ENCODE measurements at places on chromosomes 1 and 21.

GRCh38 chr1:31216016-31216415 lies 23.7 kb downstream of the NKAIN1 start:
- DNase-seq = no peak

GRCh38 chr1:3729594-3730542 lies 22.4 kb upstream of the CCDC27 start:
- DNase-seq = no peak

- no peak for DNase-seq
Observed at GRCh38 chr1:72891976-72892375, 609.6 kb upstream of the NEGR1 start.

- peak; percentile 13 for DNase-seq
Observed at GRCh38 chr21:41970751-41971653, 17.2 kb upstream of the C2CD2 start.

DNA sequence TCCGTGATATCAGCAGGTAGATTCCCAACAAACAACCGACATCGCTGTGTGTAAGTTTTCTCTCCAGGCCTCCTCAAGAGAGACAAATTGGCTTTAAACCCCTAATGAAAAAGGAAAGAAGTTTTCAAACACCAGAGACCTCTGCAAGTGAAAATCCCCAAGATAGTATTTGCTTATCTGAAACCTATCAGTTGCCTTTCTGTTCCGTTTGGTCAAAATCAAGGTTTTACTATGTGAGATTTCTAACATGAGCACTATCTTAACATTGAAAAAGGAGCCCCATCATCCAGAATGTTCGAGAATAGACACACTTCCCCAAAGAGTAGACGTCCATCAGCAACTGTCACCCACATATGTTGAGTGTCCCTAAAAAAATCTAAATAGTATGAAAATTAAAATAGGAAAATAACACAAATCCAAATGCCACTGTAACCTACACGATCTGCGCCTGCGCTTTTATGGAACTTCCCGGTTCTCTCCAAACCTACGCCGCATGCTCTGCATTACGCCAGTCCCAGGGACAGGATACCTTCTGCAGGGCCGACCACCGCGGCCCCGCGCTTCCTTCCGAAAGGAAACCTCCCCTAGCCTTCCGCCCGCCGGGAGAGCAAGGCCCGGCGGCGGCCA lies 1.4 kb downstream of the SFPQ start:
- no peak for DNase-seq

DNA sequence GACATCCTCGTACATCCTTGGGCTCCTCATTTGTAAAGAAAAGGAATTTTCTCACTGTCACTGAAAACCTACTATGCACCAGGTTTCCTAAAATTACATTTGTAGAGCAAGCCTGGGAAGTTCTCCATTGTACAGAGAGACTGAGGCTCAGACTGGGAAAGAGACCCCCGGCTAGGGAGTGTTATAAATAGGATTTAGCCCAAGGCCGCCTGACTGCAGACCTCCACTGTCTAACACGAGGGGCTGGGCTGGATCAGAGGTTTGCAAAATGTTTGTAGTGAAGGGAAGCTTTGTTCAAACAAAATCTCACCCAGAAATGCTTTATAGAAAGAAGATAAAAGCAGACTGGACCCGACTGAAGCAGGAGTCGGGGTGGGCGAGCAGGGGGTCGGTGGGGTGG lies 131.3 kb downstream of the ACTL8 start:
- no peak for DNase-seq

- no peak for DNase-seq
Observed at GRCh38 chr1:155466617-155466972, 96.0 kb downstream of the ASH1L start.

DNA sequence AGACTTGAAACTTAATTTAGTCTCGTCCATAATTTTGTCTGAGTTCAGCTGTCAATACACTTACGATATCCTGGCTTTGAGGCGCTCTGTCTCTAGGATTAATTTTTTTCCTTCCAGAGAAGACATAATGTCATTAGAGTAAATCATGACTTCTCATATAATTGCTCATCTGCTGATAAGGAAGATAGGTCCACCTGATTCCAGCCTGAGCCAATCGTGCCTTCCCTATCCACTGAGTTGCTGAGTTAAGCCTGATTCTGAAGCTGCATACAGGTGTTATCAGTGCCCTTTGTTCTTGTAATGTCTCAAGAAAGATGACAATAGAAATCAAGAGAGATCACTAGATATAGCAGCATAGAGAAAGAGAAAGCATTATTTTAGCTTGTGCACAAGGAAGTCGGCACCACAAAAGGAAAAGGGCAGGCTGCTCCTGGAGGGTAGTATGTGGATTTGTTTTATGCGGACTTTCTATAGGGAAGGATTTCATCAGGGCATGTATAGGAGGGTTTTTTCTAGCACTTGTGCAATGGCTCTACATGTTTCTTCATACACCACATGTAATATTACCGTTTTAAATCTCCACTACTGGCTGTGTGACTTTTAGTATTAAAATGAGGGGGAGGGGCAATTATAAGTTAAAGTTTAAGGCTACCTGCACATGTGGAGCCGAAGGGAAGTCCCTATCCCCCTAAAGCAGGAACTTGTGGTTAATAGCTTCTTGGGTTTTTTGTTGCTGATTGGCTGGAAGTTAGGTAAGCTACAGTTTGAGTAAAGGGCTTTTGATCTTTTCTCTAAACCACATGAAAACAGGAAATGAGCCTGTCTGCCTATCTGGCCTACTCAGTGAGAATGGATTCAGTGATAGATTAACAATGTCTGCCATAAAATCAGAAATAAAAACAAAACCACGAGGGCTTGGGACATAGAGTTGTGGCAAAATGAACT lies 133.4 kb downstream of the PLPPR5 start:
- peak; percentile 57 for DNase-seq

DNA sequence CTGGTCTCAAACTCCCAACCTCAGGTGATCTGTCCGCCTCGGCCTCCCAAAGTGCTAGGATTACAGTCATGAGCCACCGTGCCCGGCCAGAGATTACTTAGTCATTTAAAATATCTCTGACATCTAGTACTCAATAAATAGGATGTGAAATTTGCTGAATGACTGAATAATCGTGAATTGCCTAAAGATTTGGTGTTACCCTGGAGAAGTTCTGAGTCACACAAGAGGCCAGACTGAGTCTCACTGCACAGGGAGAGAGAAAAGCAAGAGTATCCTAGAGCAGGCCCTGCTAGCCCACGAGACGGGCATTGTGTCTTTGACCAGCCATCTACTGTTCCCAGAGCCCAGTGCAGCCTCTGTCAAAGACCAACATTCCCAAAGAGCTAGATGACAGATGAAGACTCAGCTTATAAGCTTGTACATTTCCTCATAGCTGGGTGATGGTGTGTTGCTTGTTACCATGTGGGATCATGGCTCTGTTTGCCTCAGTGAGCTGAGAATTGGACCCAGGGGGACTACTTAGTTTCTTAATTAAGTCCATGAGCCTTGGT lies 5.6 kb upstream of the EIF4G3 start:
- no peak for DNase-seq

- no peak for DNase-seq
Observed at GRCh38 chr1:223662943-223663342, 2.6 kb downstream of the CAPN8 start.

GRCh38 chr1:31127266-31127665 lies 61.7 kb upstream of the PUM1 start:
- no peak for DNase-seq

- no peak for DNase-seq
Observed at GRCh38 chr1:116242741-116243140, 130.3 kb upstream of the ATP1A1 start.

DNA sequence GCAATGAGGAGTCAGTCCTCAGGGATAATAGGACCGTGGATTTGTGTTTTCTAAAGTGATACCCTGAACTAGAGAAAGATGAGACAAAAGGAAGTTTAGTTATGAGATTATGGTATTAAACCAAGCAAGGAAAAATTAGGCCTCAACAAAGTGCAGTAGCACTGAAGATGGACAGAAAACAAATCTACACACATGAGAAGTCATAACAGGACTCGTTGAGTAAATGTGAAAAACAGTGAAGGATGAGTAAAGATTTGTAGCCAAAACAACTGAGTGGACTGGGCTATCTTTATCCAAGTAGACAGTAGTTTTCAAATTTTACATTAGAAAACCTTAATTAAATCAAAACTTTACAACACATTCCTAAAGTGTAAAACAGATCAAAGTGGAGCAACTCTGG lies 15.0 kb downstream of the EPRS1 start:
- no peak for DNase-seq

DNA sequence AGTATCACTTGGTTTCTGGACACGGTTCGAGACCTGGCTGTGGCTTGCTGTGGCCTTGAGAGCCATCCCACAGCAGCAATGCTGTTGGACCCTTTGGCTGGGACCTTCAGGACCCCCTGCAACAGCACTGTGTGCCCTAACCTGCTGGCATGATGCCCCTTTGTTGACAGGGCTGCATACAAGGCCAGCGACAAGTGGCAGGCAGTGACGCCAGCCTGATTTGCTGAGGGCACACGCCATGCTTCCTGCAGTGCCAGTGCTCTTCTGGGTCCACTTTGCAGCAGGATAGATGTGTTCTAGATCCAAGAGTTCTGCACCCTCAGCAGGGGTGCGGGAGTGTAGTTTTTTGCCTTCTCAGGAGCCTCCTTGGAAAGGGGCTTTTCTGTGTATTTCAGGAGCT lies 32.8 kb downstream of the COQ8A start:
- DNase-seq = no peak

DNA sequence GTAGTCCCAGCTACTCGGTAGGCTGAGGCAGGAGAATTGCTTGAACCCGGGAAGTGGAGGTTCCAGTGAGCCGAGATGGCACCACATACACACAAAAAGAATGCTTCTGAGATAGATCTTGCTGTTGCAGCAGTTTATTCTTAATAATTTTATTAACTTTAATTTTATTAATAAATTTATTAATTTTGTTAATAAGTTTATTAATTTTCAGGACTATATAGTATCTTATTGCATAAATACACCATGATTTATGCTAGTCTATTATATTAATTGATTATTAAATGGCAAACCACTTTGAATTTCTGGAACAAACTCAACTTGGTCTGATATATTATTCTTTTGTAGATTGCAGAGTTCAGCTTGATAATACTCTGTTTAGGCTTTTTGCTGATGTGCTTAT lies 99.5 kb downstream of the CLIC6 start:
- no peak for DNase-seq

DNA sequence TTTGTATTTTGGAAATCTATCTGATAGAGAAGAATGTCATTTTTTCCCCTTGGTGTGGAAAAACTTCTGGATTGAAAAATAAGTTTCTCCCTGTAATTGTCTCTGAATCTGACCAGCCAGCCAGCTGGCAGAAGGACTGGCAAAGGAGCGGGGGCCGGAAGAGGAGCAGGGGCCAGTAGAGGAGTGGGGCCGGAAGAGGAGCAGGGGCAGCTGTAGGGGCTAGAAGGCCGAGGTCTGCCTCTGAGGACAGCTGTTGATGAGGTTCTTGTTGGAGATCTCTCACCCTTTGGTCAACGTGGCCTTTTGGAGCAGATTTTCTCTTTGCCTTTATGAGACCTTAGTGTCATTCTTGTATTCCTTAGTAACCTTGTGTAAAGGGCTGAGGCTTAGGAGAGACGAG lies 121.8 kb downstream of the GALNT2 start:
- DNase-seq = no peak

- no peak for DNase-seq
Observed at GRCh38 chr1:39572379-39573096, 4.1 kb downstream of the PABPC4 start.

DNA sequence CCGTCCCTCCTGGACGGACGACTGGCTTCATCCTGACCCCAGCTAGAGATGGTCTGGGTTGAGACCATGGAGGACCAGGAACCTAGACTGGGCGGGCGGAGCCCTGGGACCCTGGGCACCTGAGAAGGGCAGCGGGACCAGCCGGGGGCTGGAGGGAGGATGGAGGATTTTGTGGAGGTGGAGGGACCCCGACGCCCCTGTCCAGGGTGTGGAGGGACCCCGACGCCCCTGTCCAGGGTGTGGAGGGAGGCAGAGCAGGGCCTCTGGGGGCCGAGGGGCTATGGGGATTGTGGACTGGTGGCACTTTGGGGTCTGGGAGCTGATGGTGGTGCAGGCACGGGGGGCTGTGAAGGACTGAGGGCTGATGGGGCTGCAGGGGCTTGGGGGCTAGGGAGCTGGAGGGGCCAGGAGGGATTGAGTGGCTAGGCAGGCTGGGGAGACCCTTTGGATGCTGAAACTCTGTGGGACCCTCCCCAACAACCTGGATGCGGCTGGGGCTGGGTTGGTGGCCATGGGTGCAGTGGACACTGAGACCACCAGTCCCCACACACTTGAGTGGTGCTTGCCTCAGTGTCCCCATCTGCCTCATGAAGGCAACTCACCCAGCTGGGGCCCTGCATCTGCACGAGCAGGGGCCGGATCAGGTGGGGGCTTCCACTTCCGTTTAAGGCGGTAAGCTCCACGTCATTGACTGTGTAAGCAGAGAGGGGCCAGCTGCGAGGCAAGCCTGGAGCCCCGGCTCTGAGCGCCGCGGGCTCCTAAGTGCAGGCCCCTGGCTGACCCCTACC lies 7.4 kb downstream of the GJC2 start:
- no peak for DNase-seq

GRCh38 chr1:115670476-115671175 lies 28.9 kb downstream of the VANGL1 start:
- no peak for DNase-seq

DNA sequence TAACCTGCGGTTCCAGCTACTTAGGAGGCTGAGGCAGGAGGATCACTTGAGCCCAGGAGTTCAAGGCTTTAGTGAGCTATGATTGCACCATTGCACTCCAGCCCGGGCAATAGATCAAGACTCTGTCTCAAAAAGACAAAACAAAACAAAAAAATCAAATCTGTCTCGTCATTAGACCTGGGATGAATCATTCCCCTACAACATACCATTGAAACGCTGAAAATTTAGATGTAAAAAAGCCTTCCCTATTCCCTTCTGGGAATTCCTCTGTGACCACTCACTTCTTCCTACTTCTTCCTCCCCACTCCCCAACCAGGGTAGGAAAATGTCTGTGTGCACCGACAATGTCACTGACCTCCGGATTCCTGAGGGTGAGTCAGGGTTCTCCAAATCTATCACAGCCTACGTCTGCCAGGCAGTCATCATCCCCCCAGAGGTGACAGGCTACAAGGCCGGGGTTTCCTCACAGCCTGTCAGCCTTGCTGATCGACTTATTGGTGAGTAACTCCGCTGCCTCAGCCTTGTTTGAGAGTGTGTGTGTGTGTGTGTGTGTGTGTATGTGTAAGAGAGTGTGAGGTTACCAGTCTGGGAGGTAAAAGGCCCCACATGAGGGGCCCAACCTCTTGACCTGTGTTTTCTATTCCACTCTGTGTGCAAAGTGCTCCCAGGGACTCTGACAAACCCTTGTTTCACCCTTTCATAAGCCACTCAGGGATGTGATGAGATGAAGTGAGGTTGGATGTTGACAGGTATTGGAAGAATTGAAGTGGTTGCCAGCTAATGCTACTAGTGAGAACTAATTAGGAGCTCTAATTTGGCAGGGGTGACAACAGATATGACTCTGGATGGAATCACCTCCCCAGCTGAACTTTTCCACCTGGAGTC lies 16.3 kb upstream of the SARS1 start:
- DNase-seq = no peak

DNA sequence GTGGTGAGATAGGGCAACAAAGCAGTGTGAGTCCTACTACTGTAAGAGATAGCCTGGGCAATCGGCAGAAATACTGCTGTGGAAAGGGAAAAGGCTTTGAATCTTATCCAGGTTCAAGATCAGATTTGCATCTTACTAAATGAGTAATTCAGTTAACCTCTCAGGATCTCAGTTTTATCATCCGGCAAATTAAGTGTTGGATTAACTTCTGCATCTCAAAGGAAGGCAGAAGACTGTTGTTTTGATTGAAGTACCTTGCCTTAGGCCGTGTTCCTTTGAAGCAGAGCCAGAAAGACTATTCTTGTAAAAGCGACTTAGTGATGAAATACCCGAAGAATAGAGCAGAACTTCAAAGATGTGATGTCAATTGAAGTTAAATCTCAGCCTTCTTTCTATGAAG lies 612.9 kb upstream of the USP24 start:
- DNase-seq = no peak

GRCh38 chr21:37276377-37276776 lies 9.2 kb upstream of the VPS26C start:
- no peak for DNase-seq
